Daoy (cell line): ENCODE measurements at places on chromosomes 13 and 19. TPM values are rescaled to one million over a fixed set of nuclear protein-coding genes. Genes with fewer than 3 reads are reported as not detected.

DNA sequence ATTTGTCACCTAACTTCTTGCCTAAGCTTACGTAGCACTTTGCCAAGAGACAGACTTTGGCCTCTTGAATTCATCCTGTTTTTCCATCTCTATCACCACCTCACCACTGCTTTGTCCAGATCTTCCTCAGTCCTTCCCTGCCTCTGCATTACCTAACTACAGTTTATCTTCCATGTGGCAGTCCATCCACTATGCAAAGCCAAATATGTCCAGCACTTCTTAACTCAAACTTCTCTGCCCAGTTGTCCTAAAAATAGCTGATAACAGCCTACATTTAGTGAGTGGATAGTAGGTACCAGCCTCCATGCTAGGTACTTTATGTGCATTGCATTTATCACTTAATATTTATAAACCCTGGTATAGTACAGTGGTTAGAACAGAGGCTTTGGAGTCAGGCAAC lies 111.4 kb downstream of the ZAR1L start:
- DNase-seq = no peak

GRCh38 chr19:30512176-30513081 lies 140.2 kb downstream of the ZNF536 start:
- no peak for DNase-seq

GRCh38 chr19:8116437-8117293 lies 32.7 kb downstream of the FBN3 start:
- DNase-seq = no peak

DNA sequence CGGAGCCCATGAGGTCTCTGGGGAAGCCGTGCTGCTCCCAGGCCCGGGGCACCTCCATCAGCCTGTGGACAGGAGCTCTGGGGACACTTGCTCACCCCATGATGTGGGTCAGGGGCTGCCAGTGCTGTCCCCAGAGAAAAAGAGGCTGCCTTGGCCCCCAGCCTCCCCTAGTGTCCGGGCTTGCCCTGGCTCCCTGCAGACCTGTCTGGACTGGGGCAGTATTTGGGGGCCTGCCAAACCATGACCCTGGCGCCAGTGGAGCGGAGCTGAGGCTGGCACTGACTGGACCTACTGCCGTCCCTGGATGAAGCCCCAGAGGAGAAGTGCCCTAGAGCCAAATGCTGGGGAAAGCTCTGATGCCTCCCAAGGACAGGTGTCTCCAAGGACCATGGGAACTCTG lies 30.4 kb downstream of the ELAVL1 start:
- no peak for DNase-seq

- no peak for DNase-seq
Measured at GRCh38 chr13:67351909-67352308, 121.8 kb upstream of the PCDH9 start.

DNA sequence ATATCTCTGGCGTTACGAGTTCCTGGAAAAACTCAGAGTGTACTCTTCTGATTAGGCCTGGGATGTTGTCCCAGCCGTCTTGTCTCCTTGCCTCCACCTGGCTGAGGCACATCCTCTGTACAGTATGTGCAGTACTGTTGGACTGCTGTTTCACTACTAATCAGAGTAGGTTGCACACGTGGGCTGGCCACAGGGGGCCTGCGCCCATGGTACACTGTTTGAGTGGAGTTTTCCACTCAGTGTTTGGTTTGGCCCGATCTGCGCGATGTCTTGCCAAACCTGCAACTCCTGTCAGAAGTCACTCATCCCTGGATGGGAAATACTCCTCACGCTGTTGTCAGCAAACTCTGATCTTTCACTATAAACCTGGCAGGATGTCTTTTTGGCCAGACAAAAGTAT lies 189.6 kb upstream of the CSNK1A1L start:
- DNase-seq = no peak

GRCh38 chr13:102275969-102276368 lies 125.9 kb downstream of the FGF14 start:
- DNase-seq = no peak

GRCh38 chr13:21501686-21502085 lies 42.6 kb upstream of the ZDHHC20 start:
- DNase-seq = no peak

DNA sequence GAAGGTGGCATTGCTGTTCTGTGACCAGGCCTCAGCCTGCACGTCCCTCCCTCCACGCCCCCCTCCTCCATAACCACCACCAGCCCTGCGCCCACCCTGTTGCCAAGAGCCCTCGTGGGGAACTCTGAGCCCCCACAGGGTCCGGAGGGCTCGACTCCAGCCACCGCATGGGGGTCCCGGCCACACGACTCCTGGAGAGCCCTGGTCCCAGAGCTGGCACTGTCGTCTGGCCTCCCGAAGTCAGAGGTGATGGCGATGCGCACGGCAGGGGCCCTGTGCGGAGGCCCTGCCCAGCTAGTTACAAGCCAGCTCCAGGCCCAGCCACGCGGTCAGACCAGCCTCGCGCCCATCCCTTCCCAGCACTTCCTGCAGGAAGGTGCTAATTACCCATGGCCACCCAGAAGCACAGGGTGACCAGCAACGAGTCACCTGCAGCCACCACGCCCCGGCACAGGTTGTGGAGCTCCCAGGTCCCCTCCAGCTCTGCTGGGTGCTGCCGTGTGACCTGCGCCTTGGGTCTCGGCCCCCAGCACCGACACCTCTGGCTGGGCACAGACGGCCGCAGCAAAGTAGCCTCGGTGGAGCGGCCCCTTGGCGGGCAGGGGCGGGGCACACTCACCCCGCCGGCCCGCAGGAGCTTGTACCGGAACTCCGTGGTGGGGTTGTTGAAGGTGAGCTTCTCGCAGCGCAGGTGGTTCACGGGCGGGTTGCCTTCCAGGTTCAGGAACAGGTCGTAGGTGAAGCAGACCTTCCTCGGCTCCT lies 49.6 kb downstream of the MLLT1 start:
- DNase-seq = no peak

- peak; percentile 44 for DNase-seq
Measured at GRCh38 chr13:29707876-29708543, 112.5 kb upstream of the SLC7A1 start.

DNA sequence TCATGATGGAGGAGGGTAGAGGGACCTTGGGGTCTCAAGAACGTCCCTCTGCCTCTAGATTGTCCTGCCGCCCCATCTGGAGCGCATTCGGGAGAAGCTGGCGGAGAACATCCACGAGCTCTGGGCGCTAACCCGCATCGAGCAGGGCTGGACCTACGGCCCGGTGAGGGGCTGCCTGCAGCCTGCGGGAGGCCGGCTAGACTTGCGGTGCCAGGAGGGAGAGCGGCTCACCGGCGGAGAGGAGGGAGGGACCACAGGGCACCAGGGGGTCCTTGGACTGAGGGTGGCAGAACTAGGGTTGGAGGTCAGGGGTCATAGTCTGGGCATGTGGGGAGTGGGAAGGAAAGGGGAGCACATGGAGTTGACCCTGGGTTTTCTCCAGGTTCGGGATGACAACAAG lies 29.9 kb downstream of the RYR1 start:
- DNase-seq = no peak

- peak; percentile 49 for DNase-seq
Measured at GRCh38 chr19:2251106-2252054, 2.3 kb downstream of the AMH start.

DNA sequence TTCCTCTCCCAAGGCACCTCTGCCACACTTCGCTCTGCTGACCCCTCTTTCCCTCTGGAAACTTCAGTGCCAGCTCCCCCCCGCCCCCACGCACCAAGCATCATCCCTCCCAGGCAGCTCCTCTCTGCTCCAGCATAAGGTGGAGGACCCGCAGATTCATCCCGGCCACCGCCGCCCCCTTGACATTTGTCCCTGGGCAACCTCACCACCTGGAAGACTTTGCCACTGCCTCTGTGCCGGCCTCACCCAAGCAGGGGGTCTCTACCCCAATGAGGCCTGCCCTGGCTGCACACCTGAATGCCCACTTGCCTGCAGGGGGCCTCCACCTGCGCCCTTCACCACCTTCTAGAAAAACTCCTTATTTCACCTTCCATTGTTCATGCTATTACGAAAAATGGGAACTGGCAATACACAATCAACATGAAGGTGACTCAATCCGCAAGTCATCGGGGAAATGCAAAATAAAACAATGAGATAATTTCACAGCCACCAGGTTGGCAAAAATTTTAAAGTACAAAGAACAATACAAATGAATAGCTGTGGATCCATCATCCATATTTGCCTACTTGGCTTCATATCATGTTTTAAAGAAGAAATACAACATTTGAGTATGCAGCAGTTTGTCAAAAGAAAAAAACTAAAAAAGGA lies 21.9 kb downstream of the CCNE1 start:
- no peak for DNase-seq

DNA sequence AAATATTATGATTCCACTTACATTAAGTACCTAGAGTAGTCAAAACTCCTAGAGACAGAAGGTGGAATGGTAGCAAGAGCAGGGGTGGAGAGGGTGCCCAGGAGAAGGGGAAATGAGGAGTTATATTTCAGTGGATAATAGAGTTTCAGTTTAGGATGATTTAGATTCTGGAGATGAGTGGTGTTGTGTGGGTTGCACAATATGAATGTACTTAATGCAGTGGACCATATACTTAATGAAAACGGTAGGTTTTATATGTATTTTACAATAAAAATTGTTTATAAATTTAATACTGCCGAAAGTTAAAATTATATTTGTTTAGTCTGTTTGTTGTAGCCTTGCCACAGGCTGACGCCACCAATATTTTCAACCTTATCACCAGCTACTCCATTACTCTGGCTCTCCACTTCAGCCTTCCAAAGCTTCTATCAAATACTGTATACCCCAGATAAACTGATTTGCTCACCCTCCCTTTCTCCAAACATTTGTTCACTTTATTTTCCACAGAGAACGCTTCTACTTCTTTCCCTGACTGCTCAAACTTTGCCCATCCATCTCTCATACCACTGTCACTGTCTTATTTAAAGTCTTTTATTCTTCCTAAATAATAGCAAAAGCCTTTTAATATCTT lies 1.4 kb upstream of the RBM26 start:
- DNase-seq = no peak

- no peak for DNase-seq
Measured at GRCh38 chr13:36421447-36421846, 10.8 kb upstream of the CCNA1 start.

GRCh38 chr19:55625004-55625326 lies 599 bp upstream of the ZNF784 start:
- no peak for DNase-seq

GRCh38 chr13:84413016-84413415 lies 530.7 kb upstream of the SLITRK1 start:
- no peak for DNase-seq

The C19orf18 gene
- 0.11 TPM in 1 of 2 replicates, not detected in the other for total RNA-seq

The IGSF23 gene
- not detected in 2 replicates for total RNA-seq

The LRP3 gene
- 8.4 and 11.1 TPM in 2 replicates for total RNA-seq

The TMEM145 gene
- 0.30 and 0.51 TPM in 2 replicates for total RNA-seq

The IGFL1 gene
- not detected in 2 replicates for total RNA-seq

The BST2 gene
- 0.83 and 4.4 TPM in 2 replicates for total RNA-seq

The PLA2G4C gene
- 2.2 and 4.7 TPM in 2 replicates for total RNA-seq

The ZNF835 gene
- 0.40 and 1.3 TPM in 2 replicates for total RNA-seq

The EDDM13 gene
- total RNA-seq = not detected in 2 replicates

The ZNF486 gene
- total RNA-seq = 8.7 and 11.5 TPM in 2 replicates

The LCP1 gene
- 7.9 and 16.5 TPM in 2 replicates for total RNA-seq
